ENCODE measurements at places on chromosomes 3 and 15.
A peak's percentile ranks its signal among the peaks of the same experiment; 100 is the strongest.

GRCh38 chr15:85120351-85121113, 138.9 kb downstream of the PDE8A start:
- no peak for DNase-seq

- DNase-seq: peak; percentile 78
These were observed 53.9 kb downstream of the CLASP2 start for GRCh38 chr3:33664195-33664594.

DNA sequence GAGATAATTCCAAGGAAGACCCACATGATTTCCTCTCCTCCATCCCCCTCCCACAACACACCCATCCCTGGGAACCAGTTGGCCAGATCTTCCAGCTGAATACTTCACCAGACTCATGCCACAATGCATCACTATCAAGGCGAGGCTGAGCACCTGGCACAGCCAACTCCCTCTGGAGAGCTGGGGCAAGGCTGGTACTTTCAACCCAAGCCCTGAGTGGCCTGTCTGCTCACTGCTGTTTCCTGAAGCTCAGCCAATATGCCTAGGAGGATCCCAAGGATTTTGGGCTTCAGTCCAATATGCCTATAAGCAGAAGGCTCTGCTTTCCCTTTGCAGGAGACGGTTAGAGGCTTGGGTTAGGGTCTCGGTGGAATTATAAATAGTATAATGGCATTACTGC, 90.9 kb upstream of the NEO1 start:
- no peak for DNase-seq

- no peak for DNase-seq
These were observed 198.7 kb upstream of the PFN2 start for GRCh38 chr3:150169330-150169940.

Measured in fibroblast of skin of right quadriceps (primary cell).